ENCODE measurements at places on chromosomes 4 and X.

GRCh38 chrX:17922303-17922702, 61.2 kb upstream of the RAI2 start:
- peak; percentile 21 for DNase-seq

DNA sequence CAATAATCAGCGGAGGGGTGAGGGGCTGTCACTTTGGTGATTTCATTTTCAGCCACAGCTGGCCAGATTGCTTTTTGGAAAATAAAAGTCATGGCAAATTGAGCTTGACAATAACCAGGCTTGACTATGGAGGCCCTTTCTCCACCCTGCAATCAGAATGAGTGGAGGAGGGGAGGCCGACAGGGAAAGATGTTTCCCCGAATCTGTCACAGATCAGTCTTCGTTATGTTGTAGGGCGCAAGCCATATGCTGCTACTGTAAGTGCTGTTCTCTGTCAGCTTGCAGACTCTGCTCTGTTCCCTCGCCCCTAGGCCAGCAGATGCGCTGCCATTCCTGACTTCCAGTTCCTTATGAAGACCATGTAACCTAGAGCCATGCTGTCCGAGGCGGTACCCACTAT, 114.1 kb downstream of the MGST2 start:
- DNase-seq: no peak

GRCh38 chrX:104112326-104112951, at the start of gene ZCCHC18:
Gene ZCCHC18, plus strand, starts transcription at chrX:104112523. Its CDS starts 1,589 bp downstream, at chrX:104114112.
- peak; percentile 16 for DNase-seq

DNA sequence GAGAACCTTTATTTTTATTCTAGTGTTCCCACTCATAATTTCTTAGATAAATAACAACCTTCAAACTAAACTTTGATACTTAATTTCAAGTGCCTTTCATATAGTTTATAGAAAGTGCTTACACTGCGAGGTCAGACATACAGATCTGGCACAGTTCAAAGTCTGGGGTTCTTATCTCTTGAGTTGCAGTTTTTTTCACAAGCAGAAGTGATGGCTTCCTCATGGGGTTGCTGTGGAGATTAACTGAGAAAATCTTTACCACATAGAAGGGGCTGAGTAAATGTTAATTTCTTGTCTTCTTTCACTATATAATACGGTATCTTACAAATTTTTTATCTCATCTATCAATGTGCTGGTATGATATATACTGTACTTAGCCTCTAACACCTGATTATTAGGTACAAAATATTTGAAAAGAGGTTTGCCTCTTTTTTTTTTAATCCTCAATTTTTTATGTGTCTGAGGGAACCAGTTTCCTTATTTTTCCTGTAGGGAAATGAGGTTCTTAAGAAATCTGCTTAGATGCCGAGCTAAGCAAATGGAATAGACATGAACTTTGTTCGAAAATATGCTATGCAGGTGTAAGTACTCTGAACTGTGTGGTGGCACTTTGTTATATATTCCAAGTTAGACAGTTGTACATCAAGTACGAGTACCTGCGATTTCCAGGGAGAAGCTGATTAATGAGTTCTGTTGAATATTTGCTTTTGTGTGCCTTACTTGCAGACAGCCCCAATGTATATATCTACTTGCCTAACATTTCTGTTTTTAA, 3.3 kb downstream of the ING2 start:
- DNase-seq: no peak

GRCh38 chrX:29044423-29045184, 457.4 kb downstream of the IL1RAPL1 start:
- DNase-seq: no peak

GRCh38 chrX:106742193-106742592, 15.7 kb downstream of the RNF128 start:
- no peak for DNase-seq

DNA sequence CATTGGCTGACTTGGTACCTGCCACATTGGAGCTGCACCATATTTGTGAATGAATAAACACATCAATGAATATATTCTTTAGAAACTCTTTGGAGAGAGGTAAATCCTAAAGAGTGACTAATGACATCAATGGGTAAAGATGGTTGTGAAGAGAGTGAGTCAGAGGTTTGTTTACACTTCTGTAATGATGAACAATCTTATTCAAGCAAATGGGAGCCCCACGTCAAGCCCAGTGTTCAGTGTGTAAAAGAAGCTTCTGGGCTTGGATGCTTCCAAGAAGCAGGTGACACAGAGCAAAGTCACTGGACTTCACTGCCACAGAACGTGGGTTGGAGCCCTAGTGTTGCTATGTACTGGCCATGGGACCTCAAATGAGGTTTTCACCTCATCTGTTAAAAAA, 319.0 kb downstream of the STK32B start:
- no peak for DNase-seq

- DNase-seq: no peak
These were observed 202.3 kb upstream of the CENPE start for GRCh38 chr4:103400405-103400804.

- DNase-seq: no peak
These were observed 19.7 kb upstream of the MSN start for GRCh38 chrX:65647801-65648200.

- DNase-seq: no peak
These were observed 245.8 kb upstream of the GK2 start for GRCh38 chr4:79653871-79654270.

- DNase-seq: no peak
These were observed 7.9 kb downstream of the SCLT1 start for GRCh38 chr4:129085472-129085871.

- DNase-seq: no peak
These were observed 72.9 kb downstream of the FAM9B start for GRCh38 chrX:8960957-8961468.

GRCh38 chr4:157978680-157979361, 194.0 kb downstream of the GASK1B start:
- peak; percentile 63 for DNase-seq

DNA sequence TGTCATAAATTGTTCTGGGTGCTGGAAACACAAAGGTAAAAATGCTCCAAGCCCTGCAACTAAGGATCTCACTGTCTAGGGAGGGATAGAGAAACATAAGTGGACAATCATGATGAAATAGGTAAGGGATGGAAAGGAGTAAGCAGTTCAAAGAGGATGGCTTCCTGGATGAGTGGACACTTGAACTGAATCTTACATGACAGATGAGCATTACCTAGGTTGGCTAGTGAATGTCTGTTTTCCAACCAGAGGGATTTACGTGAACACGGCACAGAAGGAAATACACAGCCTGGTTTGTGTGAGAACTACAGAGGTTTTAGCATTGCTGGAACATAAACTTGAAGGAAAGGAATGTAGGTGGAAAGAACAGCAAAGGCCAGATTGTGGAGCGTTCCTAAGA, 150.2 kb upstream of the GALNT7 start:
- DNase-seq: no peak

DNA sequence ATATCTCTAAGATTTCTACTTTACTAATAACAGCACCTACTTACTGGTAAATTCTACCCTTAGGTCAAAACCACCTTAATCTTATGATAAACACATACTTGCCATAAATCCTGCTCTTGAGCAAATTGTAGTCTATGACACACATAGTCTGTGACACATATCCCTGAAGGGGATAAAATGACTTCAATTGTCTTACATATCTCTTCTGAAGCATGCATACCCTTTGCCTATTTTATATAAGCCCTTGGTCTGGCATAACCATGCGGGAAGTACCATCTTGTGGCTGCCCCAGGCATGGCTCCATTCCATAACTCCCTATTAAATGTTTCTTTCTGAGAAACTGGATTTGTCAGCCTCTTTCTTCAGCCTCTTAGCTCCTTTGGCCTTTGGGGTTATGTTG, 248.9 kb downstream of the SLC7A11 start:
- no peak for DNase-seq

DNA sequence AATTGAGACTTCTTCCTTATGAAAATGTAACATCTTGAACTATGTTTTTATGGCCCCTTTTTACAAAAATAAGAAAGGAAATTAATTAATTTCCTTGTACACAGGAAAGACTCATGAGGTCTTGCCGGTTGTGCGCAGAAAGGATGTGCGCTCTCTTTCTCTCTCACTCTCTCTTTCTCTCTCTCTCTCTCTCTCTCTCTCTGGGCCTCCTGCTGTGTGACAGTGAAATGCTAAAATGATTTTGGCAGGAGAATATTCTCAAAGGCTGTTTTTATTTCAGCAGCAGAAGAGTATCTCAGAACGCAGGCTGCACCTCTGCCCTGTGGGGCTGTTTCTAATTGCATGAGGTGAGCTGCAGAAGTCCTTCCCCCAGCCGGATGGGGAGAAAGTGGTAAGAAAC, 349.0 kb downstream of the MID1IP1 start:
- no peak for DNase-seq

GRCh38 chr4:94636004-94636403, 121.8 kb upstream of the BMPR1B start:
- no peak for DNase-seq

DNA sequence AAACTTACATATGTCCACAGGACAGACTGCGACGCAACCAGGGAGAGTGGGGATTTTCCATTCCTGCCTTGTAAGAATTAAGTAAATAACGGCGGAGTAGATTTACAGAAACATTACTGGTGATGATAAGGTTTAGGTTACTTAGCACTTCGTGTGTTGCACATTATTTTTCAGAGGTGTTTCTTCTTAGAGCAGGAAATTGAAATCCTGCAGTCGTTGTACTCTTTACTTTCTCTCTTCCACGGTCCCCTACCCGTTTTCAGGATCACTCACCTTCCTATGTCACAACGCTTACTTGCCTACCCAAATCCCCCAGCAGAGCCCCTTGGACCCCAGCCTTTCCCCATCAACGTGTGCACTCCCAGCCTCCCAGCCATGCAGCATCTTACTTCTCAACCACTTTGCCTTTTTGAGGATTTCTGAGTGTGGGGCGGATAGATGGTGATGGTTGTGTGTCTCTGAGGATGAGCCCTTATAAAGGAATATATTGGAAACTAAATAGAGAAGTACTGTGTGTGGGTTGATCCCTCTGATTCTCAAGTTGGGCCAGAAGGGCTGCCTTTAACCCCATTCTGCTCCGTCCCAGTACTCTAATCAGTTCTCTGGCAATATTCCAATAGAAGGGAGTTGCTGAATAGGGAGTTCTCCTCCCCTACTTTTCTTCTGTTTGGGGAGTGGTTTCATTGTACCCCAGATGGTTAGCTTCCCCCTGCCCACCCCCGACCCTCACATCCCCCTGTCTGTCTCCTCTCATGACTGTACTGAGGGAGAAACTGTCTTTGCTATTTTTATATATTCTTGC, 1.6 kb downstream of the MID2 start:
- DNase-seq: no peak

GRCh38 chr4:144300616-144301015, 160.1 kb upstream of the GYPA start:
- DNase-seq: no peak

DNA sequence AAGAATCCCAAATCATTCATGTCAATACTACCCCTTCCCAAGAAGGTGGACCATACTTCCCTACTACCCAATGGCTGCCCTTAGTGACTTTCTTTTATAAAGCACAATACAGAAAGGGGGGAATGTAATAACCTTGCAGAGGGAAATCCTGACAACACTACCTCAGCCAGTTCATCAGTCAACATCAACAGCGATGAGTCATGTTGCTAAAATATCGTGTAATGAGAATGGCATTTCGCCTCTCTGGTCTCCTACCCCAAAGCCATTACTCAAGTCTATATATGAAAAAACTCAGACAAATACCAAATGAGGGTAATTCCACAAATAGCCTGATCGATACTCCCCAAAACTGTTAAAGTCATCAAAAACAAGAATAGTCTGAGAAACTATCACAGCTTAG, 3.3 kb upstream of the MAGEA8 start:
- no peak for DNase-seq

GRCh38 chr4:165006456-165006855, 25.3 kb upstream of the TRIM60 start:
- DNase-seq: no peak

- no peak for DNase-seq
These were observed 42.3 kb downstream of the DCTD start for GRCh38 chr4:182874797-182875345.

DNA sequence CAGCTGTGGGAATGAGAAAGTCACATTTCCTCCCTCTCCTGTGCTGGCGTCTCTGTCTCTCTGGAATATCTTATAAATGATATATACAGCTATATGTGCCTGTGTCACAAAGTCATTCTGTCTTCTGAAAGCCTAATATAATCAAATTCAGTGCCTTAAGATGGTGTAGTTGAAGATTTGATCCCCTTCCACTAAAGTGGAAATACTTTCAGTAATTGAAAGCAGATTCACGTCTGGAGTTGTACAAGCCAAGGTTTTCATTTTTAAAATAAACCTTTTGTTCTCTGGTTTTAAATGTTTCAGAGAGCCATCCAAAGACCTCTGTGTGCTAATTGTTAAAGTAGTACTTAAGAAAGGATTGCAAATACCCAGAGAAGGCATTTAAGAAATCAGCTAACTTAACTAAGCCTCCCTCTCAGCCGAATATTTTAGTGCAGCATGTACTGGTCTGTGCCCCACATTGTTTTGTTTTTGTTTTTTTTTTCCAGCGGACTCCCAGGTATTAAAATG, 206.8 kb downstream of the TENM3 start:
- DNase-seq: no peak

DNA sequence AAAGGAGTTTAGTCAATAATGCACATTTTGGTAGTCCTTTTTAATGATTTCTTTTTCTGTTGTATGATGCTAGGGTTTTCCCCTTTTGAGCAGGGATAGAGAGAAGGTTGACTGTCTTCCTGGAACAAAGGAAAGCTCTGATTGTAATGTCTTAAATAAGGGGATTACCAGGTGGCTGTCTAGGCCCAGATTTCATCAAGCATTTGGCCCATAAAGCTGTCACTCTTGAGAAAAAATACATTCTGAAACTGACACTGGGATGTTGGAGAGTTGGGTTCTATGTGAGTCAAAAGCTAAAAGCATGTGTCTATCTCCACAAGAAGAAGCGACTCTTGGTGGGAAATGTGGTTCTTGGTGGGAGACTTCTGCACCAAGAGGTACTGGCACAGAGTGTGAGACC, 26.4 kb downstream of the KIAA1210 start:
- no peak for DNase-seq

DNA sequence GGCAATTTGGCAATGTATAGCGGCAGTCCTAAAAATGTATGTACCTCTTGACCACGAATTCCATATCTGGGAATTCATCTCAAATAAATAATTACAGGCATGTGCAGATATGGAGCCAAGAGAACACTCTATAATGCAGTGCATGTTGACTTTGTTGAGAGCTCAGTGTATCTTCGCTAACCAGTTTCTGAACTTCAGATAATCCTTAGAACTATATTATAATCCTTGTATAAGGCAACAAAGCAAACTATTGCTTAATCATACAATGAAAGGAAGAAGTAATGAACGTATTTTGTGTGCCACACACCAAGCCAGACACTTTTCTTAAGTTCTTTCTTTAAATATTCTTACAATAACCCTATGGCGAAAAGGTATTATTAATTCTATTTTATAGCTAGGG, 168.5 kb downstream of the SMIM20 start:
- DNase-seq: no peak

GRCh38 chr4:143374771-143375170, 38.1 kb downstream of the GAB1 start:
- no peak for DNase-seq

DNA sequence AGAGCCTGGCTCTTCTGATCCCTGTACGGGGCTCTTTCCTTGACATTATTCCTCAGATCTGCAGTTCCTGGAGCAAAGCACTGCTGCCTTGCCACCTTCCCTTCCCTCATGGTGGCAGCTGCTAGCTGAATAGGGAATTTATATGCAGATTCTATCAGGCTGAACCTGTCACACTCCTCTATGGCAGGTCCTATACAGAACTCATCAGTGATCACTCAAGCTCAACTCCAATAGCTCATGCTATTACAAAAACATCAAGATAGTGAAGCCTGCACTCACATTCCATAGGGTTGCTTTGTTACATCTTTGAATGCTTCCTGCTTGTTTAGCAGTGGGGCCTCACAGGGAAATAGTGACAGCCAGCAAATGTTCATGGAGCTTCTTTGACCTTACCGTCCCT, 71.7 kb downstream of the SLC2A9 start:
- DNase-seq: no peak
